ENCODE measurements at places on chromosomes 12 and 14. TPM values are rescaled to one million over a fixed set of nuclear protein-coding genes. Genes with fewer than 3 reads are reported as not detected.

DNA sequence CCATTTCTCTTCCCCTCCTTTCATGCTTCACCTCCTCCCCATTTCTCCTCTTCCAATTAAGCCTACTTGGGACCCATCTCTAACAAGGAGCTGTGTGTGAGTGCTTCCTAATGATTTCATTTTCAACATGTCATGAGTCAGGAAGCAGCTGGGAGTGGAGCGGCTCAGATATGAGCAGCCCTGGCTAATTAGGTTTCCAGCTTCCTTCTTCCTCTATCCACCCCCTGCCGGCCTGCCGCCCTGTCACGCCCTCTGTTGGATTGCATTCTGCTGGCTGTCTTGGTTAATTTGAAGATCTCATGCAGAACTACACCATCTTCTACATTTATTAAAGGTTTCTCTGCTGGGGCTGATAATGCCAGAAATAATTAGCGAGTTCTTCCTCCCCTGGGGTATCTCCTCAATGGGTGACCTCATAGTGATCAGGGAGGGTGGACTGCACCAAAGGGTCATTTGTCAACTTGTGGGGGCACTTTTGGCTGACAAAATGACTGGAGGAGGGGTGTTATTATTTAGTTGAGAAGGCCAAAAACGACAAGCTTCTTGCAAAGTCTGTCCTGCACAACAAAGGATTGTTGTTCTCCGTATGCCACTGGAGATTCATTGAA is 300.9 kb upstream of the SRRM4 start:
- no peak for DNase-seq

- no peak for DNase-seq
Observed at GRCh38 chr12:130879212-130879686, 7.4 kb downstream of the RAN start.

DNA sequence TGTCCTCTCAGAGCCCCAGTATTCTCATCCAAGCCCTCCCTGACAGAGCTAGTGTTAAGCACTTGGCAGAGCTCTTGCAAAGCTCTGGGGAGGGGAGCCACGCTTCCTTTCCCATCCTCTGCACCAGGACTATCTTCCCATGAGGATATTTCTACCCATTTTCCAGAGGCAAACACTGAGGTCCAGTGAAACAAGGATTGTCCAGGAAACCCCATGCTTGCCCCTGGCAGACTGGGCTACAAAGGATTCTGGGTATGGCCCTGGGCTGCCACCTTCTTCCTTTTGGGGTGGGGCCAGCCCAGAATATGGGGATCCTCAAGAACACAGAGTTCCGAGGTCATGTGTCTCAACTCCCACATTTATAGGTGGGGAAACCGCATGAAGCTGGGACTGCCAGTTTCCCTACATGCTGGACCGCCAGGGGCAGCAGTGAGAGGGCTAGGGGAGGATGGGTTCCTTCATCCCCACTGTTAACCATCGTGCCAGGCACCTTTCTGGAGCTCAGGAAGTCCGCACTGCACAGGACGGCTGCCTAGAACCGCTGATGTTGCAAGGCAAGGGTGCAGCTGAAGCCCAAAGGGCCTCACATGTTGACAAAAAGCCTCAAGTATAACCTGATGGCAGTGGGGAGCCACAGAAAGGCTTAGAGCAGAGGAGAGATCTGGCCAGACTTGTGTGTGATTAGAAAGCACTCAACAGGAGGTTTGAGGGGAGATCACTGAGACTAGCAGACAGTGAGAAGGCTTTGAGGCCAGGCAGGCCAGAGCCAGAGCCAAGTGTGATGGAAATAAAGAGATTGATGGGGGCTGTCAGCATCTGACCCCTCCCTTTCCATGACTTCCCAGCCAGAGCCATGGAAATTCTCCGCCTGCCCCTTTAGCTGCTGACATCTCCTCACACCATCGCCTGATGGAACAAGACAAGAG is 5.5 kb upstream of the CCDC85C start:
- peak; percentile 28 for DNase-seq

GRCh38 chr14:99879401-99880295 is 86.4 kb downstream of the EML1 start:
- peak; percentile 92 for DNase-seq

DNA sequence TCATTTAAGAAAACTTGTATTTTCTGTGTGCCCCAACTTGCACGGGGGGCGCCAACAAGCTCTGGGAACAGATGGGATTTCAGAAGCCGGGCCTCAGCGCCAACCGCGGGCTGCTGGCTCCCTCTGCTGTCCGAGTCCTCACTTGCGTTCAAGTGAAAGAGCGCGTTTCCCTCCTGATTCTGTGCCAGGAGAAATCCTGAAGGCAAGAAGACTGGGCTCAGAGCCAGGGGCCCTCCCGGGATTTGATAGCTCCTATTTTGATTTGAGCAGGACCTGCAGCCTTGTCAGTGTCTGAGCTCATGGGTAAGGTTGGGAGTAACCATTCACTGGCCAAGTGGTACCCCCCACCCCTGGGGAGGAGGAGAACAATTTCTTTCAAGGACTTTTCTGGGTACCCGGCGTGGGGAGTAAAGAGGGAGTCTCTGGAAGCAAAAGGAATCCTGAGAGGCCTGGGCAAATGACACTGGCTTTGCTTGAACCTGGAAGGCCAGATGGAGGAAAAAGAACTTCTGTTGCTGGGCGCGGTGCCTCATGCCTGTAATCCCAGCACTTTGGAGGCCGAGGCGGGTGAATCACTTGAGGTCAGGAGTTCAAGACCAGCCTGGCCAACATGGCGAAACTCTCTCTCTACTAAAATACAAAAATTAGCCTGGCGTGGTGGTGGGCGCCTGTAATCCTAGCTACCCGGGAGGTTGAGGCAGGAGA is 179.0 kb upstream of the RGS6 start:
- peak; percentile 95 for DNase-seq

DNA sequence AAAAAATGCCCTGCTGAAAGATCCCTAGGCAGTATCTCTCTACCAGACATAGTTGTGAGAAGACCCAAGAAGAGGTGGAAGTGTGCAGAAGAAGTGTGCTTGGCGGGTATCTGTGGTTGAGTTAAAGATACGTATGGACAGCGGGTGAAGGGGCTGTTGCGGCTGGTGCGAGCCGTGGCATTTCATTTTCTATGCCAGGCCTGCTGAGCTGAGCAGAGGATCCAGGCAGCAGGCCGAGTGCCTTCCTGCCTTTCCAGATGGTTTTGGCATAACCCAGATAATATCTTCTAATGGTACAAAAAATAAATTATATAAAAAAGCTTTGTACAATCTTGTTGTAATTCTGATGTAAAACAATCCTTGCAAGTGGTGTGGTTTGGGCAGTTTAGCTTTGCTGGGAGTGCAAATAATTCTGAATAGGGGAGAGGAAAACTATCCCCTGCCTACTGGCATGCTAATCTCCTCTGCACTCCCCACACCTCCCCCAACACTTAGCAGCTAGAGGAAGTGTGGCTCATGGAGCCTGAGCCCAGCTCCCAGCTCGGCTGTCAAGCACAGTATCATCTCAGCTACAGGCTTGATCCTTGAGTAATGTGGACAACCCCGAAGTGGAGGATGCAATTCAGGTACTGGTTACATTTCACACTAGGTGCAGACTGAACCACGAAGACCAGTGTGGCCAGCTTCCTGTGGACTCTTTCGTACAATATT is 168.9 kb downstream of the VRK1 start:
- no peak for DNase-seq

GRCh38 chr14:68460541-68460940 is 332.3 kb downstream of the ZFP36L1 start:
- peak; percentile 72 for DNase-seq

GRCh38 chr14:68363466-68363842 is 429.4 kb downstream of the ZFP36L1 start:
- no peak for DNase-seq

DNA sequence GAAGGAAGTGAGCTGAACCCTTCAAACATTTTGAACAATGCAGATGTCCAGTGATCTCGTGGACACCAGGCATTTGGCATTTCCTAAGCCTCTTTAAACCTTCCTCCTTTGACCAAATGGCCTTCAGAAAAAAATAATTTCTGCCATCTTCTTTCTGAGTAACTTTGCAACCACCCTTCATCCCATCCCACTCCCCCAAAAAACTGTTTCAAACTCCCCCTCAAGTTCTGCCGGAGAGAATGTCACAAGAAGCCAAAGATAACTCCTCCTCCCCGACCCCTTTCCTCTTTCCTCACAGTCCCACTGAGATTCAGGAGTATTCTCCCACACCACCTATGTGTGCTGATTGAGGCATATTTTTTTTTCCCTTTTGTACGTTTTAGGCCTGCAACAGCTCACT is 1.7 kb downstream of the KSR2 start:
- no peak for DNase-seq

- DNase-seq = no peak
Observed at GRCh38 chr12:90741611-90742010, 213.4 kb downstream of the CCER1 start.

GRCh38 chr12:111606767-111607230 is 7.7 kb upstream of the ATXN2 start:
- DNase-seq = no peak

Gene CCDC197
- not detected for total RNA-seq

Gene CBLN3
- total RNA-seq = 5.9 TPM

Gene ITGB7
- 0.54 TPM for total RNA-seq

Gene ARPC3
- total RNA-seq = 391 TPM
